Stimulated activated naive CD8-positive, alpha-beta T cell treated with anti-CD3 and anti-CD28 coated beads, Interleukin-15, Interleukin-2, amounts not matched to agents 100 U/mL and 50 U/mL, for 24 hours (primary cell): ENCODE measurements at places on chromosomes 13 and 19.
A peak's percentile ranks its signal among the peaks of the same experiment; 100 is the strongest.

DNA sequence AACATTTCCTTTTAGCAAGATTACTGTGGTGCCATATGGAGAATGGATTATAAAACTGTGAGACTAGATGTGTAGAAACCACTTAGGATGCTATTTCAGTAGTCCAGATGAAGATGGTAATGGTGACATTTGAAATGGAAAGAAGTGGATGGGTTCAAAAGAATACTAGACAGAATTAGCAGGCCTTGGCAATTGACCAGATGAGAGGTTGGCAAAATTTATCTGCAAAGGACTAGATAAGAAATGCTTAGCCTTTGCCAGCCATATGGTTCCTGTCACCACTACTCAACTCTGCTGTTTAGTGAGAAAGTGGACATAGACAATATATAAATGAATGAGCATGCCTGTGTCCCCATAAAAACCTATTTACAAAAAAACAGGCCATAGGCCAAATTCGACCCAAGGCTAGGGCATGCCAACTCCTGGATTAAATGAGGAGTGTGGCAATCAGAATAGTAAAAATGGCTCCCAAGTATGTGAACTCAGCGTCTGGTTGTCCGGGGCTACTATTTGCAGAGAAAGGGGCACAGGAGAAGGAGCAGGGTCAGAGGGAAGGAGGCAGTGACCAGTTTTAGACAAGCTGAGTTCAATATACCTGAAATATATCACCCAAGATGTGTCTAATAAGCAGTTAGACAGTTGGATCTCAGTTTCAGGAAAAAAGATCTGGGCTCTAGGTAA, 98.4 kb downstream of the ENOX1 start:
- DNase-seq: no peak

- no peak for DNase-seq
Observed at GRCh38 chr19:38441657-38442348, 8.3 kb downstream of the RYR1 start.

DNA sequence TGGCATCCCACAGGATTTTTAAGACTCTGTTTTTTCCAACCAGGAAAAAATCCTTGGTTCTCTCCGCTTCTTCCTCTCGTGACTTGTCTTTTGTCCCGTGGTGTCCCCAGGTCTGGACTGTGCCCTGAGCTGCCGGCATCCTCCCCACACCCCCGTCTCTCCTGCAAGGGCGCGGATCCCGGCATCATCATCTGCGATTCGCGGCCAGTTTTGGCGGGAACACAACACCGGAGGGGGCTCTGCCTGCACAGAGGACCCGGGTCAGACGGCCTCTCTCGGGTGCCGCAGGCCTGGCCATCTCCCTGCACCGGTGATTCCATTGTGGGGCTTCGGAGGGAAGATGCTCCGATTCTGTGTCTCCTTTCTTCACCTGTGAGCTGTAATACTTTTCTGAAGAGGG, 18.8 kb upstream of the GAS6 start:
- DNase-seq: no peak

DNA sequence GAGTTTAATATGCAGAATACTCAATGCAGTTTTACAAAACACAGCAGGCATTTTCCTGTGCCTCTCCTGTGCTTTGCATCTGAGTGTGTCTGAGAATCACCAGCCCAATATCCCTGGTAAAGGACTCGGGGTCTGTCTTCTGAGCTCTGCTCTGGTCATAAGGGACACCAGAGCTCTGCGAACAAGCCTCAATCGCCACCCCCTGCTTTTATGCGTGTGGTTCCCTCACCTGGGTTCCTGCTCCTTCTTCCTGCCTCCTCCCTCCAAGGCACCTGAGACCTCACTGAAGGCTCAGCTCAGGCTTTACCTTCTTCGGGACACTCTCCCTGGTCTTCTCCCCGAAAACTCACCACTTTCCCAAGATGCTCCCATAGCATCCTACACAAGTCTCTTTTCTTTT, 84.5 kb downstream of the EFNB2 start:
- DNase-seq: no peak

GRCh38 chr19:16377521-16377920, 52.9 kb downstream of the KLF2 start:
- DNase-seq: no peak

DNA sequence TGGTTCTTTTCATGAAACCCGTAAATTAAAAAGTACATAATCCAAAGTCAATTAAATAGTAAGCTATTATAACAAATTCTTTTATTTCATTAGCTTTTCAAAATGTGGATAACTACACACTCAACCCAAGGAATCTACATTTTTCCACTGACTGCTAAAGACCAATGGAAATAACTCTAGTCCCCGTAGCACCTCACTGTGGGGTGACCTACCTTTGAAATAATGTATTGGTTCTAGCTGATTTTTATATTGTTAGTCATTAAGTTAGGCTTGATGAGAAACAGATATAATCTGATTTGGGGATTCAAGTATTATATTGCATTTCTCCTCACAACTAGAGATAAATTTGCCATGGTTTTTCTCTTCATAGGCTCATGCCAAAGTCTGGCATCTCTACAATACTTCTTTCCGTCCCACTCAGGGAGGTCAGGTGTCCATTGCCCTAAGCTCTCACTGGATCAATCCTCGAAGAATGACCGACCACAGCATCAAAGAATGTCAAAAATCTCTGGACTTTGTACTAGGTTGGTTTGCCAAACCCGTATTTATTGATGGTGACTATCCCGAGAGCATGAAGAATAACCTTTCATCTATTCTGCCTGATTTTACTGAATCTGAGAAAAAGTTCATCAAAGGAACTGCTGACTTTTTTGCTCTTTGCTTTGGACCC, 37.3 kb downstream of the KL start:
- DNase-seq: no peak

GRCh38 chr19:17209126-17210036, 5.8 kb upstream of the USE1 start:
- DNase-seq: peak; percentile 71

DNA sequence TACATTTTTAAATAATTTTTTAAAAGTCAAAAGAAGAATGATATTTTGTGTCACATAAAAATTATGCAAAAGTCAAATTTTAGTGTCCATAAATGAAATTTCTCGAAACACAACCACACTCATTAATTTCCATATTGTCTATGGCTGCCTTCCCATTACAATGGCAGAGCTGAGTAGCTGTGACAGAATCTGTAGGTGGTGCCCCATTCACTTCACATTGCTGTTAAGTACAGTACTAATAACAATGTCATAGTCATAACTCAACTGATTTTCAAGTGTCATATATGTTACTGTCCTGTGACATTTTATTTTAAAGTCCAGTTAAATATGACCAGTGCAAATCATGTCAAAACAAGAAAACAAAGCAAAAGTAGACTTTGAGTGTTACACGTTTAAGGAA, 114.3 kb downstream of the SPRY2 start:
- no peak for DNase-seq

- no peak for DNase-seq
Observed at GRCh38 chr13:60647547-60647946, 250.5 kb downstream of the TDRD3 start.

- DNase-seq: no peak
Observed at GRCh38 chr13:86193281-86193680, 394.1 kb upstream of the SLITRK6 start.

DNA sequence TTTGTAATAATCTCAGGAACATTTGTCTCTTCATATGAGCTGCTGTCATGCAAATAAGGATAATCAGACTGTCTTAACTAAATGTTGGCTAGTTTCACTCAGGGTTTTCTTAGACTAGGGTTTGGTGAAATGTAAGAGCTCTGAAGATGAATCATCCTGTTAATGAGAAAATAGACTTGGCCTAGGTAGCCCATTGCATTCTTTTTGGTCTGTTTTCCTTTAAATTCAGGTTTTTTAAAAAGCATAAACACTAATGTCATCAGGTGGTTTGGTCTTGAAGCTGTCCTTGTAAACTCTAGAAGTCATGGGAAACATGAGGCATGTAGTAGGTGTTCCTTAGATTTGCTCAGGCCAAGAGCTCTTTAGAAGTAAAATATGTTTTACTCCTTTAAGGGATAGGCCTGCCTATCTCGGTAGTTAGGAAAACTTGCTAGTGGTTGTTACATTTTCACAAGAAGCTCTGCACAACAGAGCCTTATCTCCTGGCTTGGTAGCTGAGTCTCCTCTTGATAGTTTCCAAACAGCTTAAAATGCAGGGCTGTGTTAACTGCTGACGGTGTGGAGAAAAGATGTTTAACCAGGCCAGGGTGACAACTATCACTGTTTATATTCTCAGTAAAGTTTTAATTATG, 62.0 kb upstream of the C1QTNF9B start:
- no peak for DNase-seq

GRCh38 chr19:48094855-48095203, 15.8 kb downstream of the PLA2G4C start:
- no peak for DNase-seq

DNA sequence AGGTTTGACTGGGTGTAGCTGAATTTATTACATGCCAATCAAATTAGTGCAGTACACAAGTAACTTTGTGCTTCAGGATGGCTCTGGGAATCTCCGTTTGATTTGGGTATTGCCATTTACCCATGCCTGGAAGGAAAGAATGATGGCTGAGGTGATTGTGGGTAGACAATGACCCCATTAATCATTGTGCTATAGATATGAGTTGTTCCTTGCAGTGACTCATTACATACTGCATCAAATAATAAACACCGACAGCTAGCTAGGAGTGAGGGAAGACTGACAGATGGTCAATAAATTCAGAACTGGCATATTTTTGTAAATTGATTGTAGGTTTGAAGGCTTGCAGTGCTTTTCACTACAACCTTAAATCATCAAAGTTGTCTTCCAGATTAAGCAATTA, 1069.5 kb downstream of the DIAPH3 start:
- DNase-seq: no peak

DNA sequence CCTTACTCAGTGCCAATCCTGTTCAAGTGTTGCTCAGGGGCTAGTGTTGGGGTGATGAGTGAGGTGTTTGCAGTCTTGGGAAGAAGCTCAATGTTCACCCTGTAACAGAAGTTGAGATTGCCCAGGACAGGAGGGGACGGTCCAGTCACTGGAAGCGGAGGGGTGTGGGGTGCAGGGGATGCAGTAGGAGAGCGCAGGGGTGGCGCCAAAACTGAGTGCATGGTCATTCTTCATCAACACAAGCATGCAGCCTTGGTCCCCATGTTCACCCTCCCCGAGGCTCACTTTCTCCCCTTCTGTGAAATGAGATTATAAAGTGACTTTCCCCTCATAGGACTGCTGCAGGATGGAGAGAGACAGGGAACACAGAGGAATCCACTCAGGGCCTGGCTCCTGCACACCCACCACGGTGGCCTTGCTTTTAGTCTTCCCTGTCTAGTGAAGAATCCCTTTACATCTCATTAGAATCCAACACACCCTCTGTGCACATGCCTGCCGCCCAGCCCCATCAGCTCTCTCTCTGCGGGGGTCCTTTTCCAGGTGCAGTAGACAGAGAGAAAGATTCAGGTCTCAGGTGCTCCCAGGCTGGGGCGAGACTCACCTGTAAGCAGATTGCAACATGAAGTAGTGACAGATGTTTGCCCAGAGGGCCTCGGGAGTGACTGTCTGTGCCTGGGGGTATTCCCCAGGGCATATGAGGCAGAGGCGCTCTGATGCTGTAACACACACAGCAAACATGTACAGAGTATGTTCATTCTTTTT, 93.2 kb downstream of the TSHZ3 start:
- DNase-seq: no peak

DNA sequence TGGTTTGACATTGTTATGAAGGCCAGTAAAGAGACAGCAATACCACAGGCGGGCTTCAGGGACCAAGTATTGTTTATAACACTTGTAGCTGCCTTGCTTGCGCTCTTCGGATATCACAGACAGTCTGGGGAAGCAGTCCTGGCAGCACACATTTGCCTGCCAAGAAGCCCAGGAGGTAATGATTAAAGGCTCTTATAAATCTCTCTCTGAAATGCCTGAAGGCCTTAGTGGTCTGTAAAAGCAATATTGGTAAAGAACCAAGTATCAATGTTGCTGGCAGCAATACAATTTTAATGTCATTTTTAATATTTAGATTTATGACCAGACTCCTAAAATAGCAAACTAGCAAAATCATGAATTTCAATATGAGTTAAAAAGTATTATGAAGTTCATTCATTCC, 1312.4 kb downstream of the PCDH9 start:
- no peak for DNase-seq

- no peak for DNase-seq
Observed at GRCh38 chr13:24505756-24506155, 6.8 kb downstream of the PARP4 start.

DNA sequence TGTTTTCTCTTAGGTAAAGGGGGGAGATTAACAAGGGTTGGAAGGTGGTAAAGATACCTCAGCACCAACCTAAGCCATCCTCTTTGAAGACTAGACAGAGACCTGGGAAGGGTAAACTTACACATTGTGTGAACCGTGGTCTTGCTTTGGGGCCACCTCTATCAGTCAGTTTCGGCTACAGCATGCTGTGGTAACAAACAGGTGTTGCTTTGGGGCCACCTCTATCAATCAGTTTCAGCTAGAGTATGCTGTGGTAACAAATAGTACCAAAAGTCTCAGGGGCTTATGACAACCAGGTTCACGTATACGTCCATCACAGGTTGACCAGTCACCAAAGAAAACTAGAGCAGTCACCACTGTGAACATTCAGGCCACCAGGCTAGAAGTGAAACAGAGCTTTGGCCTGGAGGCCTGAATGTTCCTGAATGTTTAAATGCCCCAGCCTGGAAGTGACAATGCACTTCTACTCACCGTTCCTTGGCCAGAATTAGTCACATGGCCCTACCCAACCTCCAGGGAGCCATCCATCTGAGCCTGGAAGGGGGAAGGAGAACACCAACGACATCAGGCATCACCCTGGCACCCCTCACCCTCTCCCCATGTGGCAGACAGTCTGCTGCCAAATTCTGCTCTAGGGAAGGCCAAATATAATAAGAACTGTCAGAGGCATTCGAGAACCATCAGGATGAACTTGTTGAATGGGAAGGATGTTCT, 3.8 kb downstream of the FXYD7 start:
- no peak for DNase-seq

DNA sequence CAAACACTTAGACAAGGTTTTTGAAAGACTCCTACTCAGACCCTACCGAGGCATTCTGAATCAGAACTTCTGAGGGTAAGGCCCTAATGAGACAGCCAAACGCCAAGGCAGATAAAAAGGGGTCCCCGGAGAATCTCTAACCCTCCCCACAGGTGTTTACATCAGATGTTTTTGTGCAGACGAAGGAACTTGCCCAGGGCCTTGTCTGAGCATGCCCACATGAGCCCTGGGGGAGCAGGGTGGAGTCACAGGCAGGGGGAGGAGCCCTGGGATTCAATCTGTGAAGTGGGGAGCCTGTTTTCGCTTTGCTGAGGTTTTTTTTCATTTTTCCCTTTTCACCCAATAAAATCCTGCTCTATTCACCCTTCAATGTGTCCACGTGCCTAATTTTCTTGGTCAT, 61.6 kb upstream of the MED4 start:
- peak; percentile 83 for DNase-seq
